ENCODE measurements at places on chromosomes 7 and 10.

GRCh38 chr7:17070231-17070708, 188.5 kb upstream of the AGR3 start:
- DNase-seq = no peak

DNA sequence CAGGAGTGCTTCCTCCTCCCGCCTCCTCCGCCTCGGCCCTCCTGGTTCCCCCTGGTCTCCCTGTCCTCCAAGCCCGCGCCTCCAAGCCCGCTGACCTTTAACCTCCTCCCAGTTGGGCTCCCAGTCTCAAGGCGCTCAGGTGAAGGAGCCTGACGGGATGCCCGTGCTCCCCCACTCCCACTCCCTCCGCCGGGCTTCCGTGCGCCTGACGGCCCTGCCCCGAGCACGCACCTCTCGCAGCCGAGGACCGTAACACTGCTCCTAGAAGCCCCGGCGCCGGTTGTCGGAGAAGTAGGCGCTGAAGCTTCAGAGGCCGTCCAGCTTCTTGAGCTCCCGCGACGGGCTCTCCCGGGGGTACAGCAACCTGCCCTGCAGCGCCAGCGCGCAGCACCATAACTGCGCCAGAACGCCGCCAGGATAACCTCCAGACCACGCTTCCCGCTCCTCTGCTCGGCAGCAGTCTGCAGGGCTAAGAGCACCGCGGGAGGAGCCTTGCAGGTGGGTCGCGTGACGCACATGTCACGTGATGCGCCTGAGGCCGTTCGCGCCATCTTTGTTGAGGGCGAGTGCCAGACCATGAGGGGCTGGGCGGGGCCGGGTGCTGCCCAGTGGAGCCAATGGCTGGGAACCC, 71.0 kb upstream of the ZNF479 start:
- no peak for DNase-seq

DNA sequence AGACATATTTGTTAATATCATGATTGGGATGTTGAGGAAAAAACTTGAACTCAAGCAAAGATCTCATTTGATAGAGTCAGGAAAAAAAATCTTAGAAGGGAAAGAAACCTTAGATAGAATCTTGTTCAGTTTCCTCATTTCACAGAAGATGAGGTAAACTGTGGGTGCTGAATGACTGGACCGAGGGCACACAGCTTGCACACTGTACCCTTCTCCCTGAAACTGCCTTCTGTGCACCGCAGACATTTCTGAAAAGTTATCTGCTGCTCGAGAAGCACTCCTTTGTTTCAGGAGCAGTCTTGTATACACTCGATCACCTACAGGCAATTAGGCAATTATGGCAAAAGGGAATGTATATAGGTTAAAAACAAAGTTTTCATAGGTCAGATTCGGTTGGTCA, 167.4 kb downstream of the SKAP2 start:
- DNase-seq = no peak

DNA sequence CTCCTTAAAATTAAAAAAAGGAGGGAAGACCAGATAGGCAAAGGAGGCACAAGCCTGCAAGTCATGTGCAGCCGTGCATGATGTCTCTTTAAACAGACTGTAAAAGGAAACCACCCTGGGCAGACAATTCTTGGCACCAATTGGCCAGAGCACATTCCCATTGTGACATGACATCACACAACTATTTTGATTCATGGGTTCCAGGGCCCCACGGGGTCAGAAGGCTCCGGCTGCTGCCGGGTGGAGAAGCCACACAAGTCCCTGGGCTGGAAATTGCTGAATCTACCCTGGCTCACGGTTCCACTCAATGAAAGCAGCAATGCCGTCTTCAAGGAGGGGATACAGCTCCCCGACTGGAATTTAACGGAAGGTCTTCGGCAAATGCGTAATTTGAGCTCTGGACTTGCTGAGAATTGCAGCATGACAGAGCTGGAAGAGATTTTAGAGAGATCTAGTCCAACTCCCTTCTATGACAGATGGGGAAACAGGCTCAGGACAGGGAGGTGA, 140.5 kb downstream of the PRKAG2 start:
- no peak for DNase-seq

DNA sequence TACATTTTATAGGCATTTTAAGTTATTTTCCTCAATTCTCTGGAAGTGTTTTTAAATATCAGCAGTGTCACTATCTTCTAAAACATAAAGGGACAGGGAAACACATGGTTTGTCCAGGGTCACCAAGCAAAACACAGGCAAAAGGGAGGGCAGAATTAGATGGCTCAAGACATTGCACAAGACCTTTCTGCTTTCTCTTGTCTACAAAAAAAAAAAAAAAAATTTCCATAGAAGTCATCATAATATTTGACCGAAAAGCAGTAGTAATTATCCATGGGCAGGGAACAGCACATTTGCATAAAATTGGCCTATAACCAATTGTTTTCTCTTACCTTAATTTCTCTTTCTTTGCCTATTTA, 703.1 kb upstream of the FZD8 start:
- DNase-seq = no peak

DNA sequence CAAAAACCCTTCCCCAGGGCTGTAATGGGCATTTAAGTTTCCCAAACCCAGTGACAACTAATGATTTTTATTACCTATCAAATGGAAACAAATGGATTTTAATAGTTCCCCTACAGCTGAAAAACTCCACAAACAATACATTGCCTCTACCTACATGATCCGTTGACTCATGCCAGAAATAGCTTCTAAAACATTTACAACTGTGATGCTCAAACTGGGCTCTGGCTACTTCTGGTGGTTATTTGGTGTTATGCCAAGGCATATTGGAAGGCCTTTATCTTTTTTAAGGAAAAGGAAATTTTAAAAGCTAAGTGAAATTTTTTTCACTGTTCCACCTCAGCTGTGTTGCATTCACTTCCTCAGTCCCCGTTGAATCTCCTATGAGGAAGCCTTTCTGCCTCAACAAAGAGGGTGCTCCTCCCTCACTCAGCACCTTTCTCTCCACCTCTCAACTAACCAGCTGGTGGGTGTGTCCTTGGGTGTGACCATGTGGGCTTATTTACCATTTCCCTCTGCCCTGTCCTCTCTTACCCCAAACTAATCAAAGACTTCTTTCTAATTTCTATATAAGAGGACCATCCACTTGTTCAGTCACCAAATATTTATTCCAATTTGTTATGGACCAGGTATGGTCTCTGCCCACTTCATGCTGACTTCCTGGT, 82.9 kb downstream of the PRTFDC1 start:
- no peak for DNase-seq

GRCh38 chr7:146346096-146346495, 229.5 kb downstream of the CNTNAP2 start:
- DNase-seq = no peak

GRCh38 chr7:88200261-88200660, 19.6 kb downstream of the SRI start:
- DNase-seq = no peak

DNA sequence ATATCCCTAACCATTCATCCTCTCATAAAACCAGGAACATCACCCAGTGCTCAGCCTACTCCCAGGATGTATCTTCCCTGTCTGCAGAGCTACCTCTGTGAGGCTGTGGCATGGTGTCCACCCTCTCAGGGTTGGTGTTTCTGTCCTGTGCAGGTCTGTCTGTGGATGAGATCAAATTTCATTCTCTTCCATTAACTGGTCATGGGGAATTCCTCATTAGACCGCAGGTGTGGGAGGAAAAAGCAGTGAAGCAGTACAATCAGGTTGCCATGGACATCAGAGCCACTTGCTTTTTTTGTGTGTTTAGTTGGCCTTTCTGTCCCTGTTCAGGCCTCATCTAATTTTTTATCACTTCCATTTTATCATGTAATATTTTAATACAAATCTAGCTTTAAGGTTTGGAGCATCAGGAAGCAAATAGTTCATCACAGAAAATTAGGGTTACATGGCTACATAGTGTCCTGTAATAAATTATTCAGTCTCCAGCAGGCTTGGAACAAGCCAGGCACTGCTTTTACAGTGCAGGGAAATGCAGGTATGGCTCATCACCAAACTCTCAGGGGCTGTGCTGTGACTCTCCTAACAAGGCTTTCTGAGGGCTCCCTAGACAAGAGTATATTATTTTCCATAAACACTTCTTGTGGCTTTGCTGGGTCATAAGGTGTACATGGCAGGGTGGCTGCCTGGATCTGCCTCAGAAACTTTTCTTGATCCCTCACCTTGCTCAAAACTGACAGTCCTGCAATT, 594.9 kb upstream of the IGFBP3 start:
- DNase-seq = no peak

GRCh38 chr7:7895754-7896153, 72.8 kb upstream of the GLCCI1 start:
- DNase-seq = no peak

DNA sequence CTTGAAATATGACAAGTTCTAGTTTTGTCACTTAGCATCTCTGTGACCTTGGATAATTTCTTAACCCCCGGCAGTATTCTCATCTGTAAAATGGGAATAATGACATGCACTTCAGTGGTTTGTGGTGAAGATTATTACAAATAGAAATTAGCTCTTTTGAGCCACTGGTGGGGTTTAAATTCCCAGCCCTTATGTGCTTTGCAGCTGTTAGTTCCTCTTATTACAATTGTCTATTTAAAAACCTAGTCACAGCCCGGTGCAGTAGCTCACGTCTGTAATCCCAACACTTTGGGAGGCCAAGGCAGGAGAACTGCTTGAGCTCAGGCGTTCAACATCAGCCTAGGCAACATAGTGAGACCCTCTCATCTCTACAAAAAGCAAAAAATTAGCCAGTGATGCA, 30.1 kb downstream of the CAV1 start:
- no peak for DNase-seq

DNA sequence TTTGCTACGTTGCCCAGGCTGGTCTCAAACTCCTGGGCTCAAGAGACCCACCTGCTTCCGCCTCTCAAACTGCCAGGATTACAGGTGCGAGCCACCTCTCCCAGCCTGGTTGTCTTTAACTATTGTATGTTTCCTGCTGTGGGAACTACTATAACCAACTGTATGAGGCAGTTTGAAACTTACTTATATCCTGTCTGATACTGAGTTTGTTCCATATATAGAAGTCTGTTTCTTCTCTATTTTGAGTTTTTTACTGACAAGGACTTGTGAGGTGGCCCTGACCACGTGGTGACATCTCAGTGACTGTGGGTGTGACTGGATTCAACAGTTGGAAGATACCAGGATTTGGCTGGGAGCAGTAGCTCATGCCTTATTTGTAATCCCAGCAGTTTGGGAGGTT, 14.2 kb downstream of the FBH1 start:
- DNase-seq = no peak

DNA sequence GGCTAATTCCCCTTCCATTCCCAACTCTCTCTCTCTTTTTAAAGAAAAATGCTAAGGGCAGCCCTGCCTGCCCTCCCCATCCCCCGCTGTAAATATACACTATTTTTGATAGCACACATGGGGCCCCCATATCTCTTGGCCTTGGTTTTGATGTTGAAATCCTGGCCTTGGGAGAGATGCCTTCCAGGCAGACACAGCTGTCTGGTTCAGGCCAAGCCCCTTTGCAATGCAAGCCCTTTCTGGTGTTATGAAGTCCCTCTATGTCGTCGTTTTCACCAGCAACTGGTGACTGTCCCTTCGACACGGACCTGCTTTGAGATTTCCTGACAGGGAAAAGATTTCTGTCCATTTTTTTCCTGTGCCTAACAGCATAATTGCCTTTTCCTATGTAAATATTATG, 3.0 kb downstream of the ADRA2A start:
- DNase-seq = no peak

- DNase-seq = peak; percentile 53
Measured at GRCh38 chr10:84256510-84257342, 11.9 kb downstream of the RGR start.

DNA sequence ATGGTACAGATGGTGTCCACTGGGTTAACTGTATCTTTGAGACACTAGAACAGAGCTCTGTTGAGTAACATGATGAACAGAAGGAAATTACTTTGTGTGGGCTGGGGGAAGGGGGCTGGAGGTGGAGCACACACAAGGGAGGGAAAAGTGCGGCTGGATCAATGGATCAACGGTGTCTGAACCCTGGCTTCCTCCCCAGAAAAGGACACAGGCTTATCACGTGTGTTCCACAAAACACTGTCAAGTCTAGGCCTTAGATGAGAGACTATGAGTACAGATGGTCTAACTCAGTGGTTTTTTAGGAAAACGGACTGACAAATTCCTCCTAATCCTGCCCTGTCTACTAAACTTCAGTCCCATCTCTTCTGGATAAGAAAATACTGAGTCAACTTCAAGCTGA, 27.8 kb downstream of the HSPB1 start:
- DNase-seq = no peak

GRCh38 chr10:9172276-9172675, 1117.8 kb downstream of the GATA3 start:
- no peak for DNase-seq

- DNase-seq = no peak
Measured at GRCh38 chr10:126840576-126841135, 64.6 kb upstream of the DOCK1 start.

GRCh38 chr7:28858206-28858605, 99.9 kb downstream of the TRIL start:
- no peak for DNase-seq

GRCh38 chr10:63120554-63120953, 12.6 kb upstream of the NRBF2 start:
- DNase-seq = no peak

GRCh38 chr7:20795881-20796280, 9.2 kb upstream of the SP8 start:
- DNase-seq = no peak

DNA sequence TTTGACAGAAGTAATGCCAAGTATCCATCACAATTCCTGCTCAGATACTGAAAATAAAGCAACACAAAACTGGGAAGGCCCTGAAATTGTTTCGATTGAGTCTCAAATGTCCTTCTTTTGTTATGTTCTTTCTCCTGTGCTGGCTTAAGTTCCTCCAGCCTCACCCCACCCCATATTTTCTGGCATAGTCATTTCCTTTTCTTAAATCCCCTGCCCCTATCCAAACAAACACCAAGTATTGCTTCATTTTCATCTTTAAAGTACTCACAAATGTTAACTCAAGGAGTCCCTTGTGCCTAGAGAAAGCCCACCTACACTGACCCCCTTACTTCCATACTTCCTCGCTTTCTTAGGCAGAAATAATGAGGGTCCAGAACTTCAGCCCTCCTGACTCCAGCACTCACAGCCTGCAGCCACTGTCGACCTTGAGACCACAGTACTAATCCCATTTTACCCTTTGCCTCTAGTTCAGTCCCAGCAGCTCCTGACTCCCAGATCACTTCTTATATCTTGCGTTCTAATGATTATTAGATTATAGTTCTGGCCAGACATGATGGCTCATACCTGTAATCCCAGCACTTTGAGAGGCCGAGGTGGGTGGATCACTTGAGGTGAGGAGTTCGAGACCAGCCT, 73.2 kb upstream of the ST8SIA6 start:
- DNase-seq = no peak

DNA sequence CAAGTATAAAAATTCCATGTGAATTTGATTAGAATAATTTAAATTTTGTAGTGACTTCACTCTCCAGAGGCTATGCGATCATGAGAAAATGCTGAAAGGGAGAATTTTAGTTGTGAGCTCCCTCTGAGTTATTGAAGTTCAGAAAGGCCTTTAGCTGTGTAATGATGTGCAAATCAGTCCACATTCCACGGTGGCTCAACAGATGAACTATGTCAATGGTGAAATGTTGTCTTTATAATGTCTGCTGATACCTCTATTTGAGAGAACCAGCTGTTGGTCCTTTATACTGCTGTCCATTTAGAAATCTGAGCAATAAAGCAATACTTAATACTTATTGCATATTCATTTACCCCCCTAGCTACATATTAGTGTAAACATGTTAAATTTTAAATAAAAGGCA, 7.1 kb upstream of the ITGB8 start:
- DNase-seq = no peak
